ENCODE measurements at places on chromosomes 5 and 9. TPM values are rescaled to one million over a fixed set of nuclear protein-coding genes. Genes with fewer than 3 reads are reported as not detected.

The REEP5 gene
- total RNA-seq: 62.6 TPM

The ROR2 gene
- 42.9 TPM for total RNA-seq

DNA sequence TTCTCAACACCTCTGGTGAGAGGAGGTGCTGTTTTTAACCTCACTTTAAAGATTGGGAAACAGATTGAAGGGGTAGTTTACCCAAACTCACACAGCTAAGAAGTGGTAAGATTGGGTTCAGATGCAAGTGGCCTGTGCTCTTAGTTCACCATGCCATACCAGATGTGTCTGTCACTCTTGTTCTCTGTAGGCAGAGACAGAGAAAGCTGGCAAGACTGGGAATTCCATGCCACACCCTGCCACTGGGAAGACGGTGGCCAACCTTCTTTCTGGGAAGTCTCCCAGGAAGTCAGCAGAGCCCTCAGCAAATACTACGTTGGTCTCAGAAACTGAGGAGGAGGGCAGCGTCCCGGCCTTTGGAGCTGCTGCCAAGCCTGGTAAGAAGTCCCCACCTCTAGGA lies 11.0 kb downstream of the TCOF1 start:
- no peak for DNase-seq

DNA sequence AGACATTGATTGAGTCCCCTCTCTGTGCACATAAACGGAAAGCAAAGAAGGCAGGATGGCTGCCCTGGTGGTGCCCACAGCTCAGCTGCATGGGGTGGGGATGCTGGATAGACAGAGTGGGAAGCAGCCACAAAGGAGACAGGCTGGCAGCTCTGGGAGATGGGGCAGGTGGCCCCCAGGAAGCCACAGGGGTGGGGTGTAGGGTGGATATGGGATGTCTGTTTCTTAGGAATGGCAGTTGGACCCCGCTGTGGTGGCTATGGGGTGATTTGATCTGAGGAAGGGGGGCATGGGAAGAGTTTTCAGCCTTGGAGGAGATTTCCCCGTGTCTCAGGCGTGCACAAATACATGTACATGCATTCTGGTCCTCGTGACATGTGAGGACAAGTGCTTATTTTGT lies 50.2 kb upstream of the VDAC1 start:
- DNase-seq: no peak

- DNase-seq: no peak
Observed at GRCh38 chr5:15598294-15598902, 98.4 kb downstream of the FBXL7 start.

- DNase-seq: no peak
Observed at GRCh38 chr9:124075761-124076160, 64.2 kb downstream of the LHX2 start.

The KIF12 gene
- 1.5 TPM for total RNA-seq

- DNase-seq: no peak
Observed at GRCh38 chr5:113212244-113212920, 222.4 kb downstream of the TSSK1B start.

DNA sequence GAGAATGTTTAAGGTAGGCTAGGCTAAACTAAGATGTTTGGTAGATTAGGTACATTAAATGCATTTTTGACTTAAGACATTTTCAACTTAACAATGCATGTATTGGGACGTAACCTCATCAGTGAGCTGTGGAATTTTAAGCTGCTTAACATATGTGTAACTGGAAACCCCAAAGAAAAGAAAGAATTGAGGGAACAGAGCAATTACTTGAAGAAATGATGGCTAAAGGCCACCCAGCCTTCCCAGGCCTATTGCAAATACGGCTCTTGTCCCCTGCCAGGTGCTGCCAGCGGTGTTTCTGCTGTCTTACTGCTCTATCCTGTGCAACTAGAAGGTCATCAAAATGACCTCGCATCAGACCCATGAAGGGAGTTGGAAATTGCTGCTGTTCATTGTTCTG lies 52.0 kb downstream of the RICTOR start:
- no peak for DNase-seq
